ENCODE measurements at places on chromosomes 6 and 20.

DNA sequence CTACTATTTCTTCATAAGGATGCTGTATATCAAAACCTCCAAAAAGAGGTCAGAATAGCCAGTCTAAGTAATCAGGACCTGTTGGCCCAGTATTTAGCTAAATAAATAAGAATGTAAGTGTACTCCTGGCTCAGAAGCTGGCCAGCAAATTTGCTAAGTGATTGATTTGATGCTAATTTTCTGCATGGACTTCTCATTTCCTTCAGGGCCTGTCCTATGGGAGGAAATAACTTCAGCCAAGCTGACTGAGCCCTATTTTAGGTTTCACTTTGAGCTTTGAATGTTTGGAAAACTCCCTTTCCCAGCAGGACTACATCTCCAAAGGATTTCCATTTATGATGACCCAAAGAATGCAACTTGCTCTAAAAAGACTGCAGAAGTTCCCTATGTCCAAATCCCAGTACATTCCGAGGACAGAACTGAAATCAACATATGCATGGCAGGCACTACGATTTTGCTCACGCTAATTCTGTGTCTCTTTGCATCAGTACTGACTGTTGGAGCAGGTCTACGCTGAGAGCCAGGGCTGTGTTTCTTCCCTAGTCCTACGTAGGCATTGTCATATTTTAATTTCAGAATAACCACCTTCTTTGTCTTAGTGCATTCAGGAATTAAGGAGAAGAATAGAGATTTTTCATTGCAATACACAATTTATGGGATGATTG, 441.4 kb upstream of the PLCB4 start:
- no peak for DNase-seq

- peak; percentile 56 for DNase-seq
These were observed 12.9 kb downstream of the TGM2 start for GRCh38 chr20:38152175-38152620.

DNA sequence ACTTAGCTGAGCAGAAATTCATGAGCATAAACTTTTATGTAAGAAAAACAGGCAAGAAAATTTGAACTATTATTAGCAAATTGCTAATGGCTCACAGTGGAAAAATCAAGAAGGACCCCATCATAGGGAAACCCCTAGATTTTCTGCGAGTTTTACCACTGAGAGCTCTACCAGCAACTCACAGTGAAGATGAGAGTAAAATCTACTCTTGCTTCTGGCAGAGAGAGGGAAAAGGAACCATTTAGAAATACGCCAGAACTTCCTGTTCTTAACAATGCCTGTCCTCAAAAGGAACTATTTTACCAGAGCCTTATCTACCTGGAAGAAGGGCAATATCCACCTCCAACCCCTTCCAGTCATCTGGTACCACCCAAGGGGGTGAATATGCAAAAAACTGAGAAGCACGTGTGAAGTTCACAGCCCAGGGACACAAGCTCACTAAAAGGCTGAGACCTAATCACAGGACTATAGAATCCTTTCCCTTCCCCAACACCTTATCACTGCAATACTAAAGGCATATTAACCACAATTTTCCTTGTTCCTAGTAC, 34.4 kb upstream of the ASF1A start:
- DNase-seq, result no peak

GRCh38 chr20:51412951-51413481, 129.5 kb downstream of the NFATC2 start:
- DNase-seq, result peak; percentile 59

DNA sequence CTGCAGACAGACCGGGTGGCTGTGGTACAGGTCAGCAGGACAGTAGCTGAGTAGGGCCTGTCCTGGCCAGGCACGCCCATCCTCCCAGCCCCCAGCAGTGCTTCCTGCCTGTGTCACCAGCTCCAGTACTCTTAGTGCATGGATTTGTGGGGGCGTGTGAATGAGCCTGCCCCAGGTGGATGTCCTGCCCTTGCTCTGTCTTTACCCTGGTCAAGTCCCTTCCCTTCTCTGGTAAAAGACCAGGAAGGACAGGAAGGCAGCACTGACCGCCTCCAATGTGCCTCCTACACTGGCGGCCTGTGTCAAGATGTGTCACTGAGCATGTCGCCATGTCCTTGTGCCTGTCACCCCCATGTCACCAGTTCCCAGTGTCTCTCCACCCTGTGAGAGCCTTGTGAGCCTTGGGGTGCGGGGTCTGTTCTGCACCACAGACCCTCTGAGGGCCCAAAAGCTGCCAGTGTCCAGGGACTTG, 11.9 kb downstream of the TEAD3 start:
- DNase-seq, result peak; percentile 29

GRCh38 chr6:26199057-26199772, 112.0 kb downstream of the HFE start:
- DNase-seq, result peak; percentile 80
